Stimulated activated CD4-positive, alpha-beta T cell treated with anti-CD3 and anti-CD28 coated beads, Interleukin-1b, Interleukin-23, amount 100 ng/mL, for 48 hours (primary cell): ENCODE measurements at places on chromosomes 13 and 19.

DNA sequence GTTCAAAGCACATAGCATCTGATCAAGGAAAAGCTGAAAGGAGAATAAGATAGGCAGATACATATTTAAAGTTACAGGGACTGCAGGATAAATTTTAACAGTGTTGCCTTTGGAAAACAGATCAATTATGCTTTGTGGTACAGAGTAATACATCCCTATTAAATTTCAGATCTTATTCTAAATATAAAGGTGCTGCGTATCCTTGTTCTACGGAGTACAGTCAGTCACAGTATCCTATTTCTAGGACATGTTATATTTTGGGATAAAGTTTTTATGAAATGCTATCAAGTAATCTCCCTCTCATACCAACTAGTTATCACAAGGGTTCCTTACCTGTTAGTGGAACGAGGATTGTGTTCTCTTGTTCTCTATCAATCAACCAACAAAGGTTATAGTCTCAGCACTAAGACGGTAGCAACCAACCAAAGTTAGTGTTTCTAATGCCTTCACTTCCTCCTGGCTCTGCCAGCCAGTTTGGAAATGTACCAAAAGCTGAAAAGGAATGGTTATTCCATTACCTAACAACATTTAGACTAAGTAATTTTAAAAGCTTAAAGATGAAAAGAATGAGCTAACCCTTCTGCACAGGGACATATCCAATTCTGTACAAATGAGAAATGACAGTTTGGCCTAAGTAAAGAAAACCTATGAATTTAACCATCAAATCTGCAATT lies 35.2 kb downstream of the TSC22D1 start:
- DNase-seq: no peak

DNA sequence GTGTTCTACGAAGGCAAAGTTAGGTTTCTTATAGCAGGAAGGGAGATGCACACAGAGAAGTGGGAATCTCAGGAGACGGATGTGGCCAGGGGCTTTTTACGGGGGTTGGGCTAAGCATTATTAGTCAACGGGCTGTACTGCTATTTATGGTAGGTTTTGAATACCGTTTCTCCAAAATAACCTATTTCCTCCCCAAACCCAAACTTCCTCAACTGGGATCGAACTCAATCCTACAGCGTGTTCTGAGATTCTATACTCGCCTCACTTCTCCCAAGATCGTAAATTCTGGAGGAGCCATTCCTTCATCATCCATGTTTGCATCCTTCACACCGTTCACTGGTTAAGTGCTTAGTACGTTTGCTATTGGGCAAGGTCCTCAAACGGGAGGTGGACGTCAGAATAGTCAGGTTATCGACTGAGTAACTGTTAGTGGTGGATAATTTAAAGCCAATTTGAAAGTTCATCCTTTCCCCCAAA lies 1.2 kb upstream of the TRIM13 start:
- DNase-seq: no peak

GRCh38 chr13:74136084-74136658 lies 2.0 kb upstream of the KLF12 start:
- DNase-seq: peak; percentile 26

DNA sequence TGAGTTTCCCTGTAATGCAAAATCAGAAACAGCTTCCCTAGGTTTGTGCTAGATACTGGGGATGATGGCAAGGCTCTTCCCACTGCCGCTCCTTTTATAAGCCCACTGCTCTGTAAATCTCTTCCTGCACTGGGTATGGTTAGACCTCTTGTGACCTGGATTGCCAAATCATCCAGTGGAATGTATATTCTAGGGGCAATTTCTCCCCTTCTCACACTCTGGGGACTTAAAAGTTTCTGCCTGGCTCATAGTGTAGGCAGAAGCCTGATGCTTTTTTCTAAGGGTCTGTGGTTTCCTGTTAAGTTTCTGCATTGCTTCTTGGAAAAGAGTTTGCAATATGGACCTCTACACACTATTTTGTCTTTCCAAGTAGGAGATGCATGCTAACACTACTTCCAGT lies 1582.0 kb upstream of the PCDH20 start:
- DNase-seq: no peak

GRCh38 chr13:74191410-74191809 lies 57.2 kb upstream of the KLF12 start:
- no peak for DNase-seq

GRCh38 chr19:7969555-7969939 lies 26.1 kb upstream of the TIMM44 start:
- no peak for DNase-seq

- no peak for DNase-seq
Measured at GRCh38 chr13:102003848-102004570, 397.8 kb downstream of the FGF14 start.

DNA sequence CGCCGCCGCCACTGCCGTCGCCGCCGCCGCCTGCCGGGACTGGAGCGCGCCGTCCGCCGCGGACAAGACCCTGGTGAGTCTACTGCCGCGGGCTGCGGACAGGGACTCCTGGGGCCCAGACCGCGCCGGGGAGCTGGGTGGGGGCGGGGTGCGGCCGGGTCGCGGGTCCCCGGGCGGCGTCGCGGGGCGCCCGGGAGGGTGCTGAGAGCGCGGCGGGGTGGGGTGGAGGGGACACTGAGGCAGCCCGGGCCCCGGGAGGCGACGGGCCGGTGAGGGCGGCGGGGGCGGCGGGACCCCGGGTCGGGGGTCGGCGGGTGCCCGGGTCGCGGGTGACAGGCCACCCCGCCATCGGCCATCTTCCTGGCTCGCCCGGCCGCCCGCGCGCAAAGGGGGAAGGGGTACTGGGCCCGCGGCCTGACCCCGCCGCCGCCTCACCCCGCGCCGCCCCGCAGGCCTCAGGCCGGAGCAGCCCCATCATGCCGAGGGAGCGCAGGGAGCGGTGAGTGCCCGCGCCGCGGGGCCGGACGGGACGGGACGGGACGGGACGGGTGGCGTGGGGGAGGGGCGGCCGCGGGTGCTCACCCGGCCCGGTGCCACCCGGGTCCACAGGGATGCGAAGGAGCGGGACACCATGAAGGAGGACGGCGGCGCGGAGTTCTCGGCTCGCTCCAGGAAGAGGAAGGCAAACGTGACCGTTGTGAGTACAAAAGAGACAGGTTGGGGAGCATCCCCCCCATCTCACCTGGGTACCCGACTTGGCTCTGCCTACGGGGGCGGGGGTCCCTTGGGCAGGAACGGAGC lies 489 bp downstream of the CCNE1 start:
- DNase-seq: no peak

DNA sequence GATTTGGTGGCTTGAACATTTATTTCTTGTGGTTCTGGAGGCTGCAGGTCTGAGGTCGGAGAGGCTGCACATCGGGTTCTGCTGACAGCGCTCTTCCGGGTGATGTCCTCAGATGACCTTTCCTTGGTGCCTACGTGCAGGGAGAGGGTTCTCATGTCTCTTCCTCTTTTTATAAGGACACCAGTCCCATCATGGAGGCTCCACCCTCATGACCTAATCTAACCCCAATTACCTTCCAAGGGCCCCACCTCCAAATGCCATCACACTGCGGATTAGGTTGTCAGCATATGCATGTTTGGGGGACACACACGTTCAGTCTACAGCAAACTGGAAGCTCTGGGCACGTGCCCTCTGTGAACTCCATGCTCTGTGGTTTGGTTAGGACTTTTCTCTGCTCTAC lies 338.6 kb downstream of the FGF9 start:
- DNase-seq: no peak

DNA sequence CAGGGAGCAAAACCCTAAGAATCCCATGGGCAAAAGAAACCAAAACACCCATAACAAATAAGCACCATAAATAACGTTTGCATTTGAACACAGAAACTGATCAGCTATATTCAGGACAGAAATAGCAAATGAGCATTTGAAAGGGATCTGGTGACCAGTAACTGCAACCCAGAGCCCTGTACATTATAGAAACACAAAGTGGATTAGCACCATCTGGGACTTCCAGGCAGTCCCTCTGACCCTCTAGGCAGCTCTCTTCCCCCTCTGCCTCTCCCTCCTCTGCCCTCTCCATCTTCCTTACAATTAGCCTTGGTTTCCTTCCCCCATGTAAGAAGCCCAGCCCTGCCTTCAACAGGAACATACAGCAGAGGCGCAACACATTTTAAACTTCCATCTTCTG lies 215.0 kb downstream of the DCLK1 start:
- DNase-seq: no peak

DNA sequence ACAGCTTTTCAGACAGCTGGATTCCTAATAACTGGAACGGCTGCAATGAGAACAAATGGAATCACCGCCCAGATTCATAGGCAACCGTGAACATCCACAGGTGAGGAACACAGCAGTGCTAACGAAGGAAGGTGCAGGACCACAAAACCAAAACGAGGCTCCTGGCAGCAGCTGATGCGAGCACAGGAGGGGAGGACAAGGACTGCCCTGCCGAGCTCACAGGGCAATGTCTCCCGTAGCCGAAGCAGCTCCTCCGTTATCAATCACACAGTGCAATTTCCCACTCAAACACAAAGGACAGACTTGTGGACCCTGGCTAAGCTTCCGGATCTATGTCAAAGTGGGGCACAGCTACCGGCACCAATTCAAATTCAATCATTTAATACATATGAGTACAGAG lies 70.6 kb downstream of the STK24 start:
- no peak for DNase-seq

GRCh38 chr19:35119578-35120155 lies 4.0 kb downstream of the FXYD3 start:
- DNase-seq: no peak

GRCh38 chr19:38556521-38557174 lies 61.1 kb downstream of the MAP4K1 start:
- DNase-seq: no peak

GRCh38 chr13:42255886-42256285 lies 16.1 kb upstream of the AKAP11 start:
- DNase-seq: no peak

- no peak for DNase-seq
Measured at GRCh38 chr13:76499891-76500290, 386.3 kb downstream of the KCTD12 start.

GRCh38 chr19:33134571-33135041 lies 2.7 kb downstream of the WDR88 start:
- DNase-seq: peak; percentile 71

DNA sequence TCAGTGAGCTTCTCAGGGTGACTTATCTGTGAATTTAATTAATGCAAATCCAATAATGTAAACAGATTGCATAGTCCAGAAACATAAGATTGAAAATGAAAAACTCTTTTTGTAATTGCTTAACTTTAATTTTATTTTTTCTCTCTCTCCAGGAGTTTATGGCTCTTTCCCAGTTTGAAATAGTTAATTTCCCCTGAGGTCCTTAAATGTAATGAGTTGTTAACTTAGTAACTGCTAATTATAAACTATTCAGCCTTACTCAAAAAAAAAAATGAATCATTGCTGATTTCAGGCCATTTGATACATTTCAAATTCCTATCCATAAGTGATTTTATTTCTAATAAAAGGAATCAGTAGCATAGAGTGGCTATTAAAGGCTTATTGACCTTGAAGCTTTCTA lies 84.1 kb upstream of the TRPC4 start:
- no peak for DNase-seq
